Activated naive CD4-positive, alpha-beta T cell (primary cell): ENCODE measurements at places on chromosomes 3 and 15.

DNA sequence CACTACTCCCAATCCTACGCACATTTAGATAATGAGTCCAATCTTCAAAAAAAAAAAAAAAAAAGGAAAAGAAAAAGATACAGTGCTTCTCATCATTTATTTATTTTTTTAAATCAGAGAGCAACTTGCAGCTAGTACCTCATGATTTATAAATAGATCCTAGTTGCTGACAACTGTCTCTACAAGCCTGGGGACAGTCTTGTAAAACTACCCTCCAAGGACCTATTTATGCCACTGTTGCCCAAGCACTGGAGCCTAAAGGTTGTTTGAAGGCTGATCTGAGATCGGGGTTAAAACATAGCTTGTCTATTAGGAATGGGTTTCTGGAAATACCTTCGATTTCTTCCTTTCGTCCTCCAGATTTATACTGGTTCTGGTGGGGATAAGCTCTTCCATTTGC lies 14.7 kb downstream of the GABRR3 start:
- DNase-seq = no peak

DNA sequence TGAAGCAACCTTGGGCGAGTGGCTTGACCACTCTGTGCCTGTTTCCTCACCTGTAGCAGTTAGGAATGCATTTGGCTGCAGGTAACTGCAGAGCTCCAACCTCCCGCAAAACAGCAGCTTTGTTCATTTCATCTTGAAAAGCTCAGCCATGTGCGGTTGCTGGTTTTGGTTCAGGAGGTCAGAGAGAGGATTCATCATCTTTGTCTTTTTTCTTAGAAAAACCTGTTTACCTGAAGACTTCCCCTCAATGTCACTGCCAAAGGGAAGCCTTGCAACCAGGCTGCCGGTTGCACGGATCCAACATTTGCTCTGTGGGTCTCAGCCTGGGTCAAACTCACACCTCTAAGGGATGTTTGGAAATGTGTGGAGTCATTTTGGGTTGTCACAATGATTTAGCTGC lies 16.4 kb upstream of the FURIN start:
- no peak for DNase-seq

- no peak for DNase-seq
Measured at GRCh38 chr3:124313621-124314020, 321.7 kb upstream of the ROPN1 start.

GRCh38 chr3:140344601-140345205 lies 333.2 kb upstream of the TRIM42 start:
- DNase-seq = no peak

GRCh38 chr3:126317029-126317996 lies 39.9 kb downstream of the KLF15 start:
- DNase-seq = no peak

GRCh38 chr15:69146724-69147435 lies 13.6 kb upstream of the GLCE start:
- DNase-seq = no peak
